ENCODE measurements at places on chromosomes 1 and 21.

DNA sequence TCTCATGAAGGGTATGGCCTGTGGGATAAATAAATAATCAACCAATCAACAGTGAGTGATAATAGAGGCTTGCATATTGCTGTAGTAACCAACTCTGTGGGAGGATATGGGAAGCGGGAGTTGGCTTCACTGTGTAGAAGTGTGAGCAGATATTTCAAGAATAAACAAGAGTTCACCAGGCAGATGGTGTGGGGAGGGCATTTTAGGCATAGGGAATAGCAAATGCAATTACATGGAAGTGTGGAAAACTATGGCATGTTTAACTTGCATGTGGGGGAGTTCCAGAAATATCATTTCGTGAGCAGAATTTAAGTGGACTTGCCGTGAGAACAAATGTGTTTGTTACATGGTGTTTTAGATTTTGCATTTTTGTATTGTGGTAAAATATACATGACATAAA, 95.2 kb downstream of the SPATA46 start:
- no peak for DNase-seq

DNA sequence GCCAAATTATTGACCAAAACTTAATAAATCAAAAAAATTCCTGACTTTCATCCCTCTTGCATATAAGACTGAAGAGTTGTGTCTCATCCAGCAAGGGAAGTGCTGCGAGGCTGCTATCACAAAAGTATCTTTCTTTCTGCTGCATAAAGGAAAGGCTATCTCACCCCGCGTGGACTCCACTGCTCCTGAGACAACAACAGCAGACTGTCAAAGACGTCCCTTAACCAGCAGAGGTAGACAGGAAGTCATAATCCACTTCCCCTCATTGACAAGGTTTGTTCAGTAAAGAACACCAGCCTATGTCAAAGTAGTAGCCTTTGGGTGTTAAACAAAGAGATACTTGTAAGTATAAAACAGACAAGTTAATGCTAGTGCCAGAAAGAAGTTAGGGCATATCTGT, 29.4 kb downstream of the VPS26C start:
- DNase-seq: no peak

GRCh38 chr1:152513081-152513480, 1.2 kb upstream of the CRCT1 start:
- DNase-seq: no peak

- DNase-seq: no peak
Observed at GRCh38 chr1:7052701-7053100, 267.4 kb downstream of the CAMTA1 start.

GRCh38 chr21:27196651-27197050, 229.8 kb upstream of the ADAMTS5 start:
- DNase-seq: no peak

DNA sequence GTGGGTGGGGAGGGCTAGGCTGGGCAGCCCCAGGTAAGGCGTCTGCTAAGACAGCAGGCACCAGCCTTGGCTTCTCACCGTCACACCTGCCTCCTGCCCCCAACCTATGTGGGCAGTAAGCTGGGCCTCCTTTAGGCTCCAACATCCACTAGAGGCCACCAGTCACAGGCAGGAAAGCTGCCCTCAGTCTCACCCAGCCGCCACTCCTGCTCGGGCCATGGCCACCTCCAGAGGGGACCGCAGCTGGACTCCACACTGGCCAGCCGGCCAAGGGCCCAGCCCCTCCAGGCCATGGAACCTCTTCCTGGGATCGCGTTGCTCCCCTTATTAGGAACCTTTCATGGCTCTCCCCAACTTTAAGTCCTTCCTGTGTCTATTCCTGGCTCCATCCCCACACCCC, 74.5 kb downstream of the MRPL37 start:
- DNase-seq: no peak

GRCh38 chr1:209601809-209602657, 18.5 kb downstream of the CAMK1G start:
- no peak for DNase-seq

DNA sequence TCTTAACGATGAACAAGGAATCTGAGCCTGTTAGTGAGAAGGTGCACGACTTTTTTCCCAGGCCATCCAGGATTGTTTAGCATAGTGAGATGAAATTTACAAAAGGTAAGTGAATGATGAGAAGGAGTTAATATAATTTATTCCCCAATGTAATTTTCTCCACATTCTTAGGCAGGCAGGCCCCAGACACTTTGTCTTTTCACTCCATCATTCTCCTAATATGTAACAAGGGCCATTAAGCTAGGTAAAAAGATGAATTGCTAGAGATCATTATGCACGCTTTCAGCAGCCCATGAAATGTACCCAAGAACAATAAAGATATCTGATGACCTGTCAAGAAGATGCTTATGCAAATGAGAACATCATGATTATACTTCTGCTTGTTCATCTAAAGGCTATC, 24.1 kb downstream of the NIBAN1 start:
- DNase-seq: no peak

- no peak for DNase-seq
Observed at GRCh38 chr1:230913496-230913895, 45.2 kb upstream of the C1orf198 start.

- DNase-seq: no peak
Observed at GRCh38 chr1:201495551-201496295, 11.2 kb downstream of the CSRP1 start.

DNA sequence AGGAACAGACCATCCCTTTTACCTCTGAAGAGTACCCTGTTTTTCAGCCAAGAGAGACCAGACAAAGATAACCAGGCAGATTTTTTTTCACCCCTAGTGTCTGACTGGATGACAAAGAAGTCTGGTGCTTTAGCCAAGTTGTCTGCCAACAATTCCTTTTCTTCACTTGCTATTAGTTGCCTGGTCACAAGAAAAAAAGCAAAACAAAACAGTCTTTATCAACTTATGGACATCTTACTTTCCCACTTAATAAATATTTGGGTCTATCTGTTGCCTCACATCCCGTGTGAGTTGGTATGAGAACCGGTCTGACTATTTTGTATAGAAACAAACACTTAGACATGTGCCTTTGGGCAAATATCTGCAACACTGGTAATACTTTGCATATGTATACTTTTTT, 662.9 kb downstream of the PLPP3 start:
- no peak for DNase-seq

Data from stimulated activated CD8-positive, alpha-beta memory T cell treated with anti-CD3 and anti-CD28 coated beads, Interleukin-15, amount 100 ng/mL, for 48 hours (primary cell).